ENCODE measurements at places on chromosomes 1 and 21. TPM values are rescaled to one million over a fixed set of nuclear protein-coding genes. Genes with fewer than 3 reads are reported as not detected.

Gene HES3
- not detected for total RNA-seq

Gene RGS1
- total RNA-seq = not detected

Gene TTC39A
- not detected for total RNA-seq

Gene IL19
- 0.57 TPM for total RNA-seq

Gene EPHB2
- 74.0 TPM for total RNA-seq

Gene IFI44L
- total RNA-seq = not detected

Gene NFASC
- total RNA-seq = 7.3 TPM

Gene CACNA1S
- total RNA-seq = not detected

Gene KCNK2
- 5.0 TPM for total RNA-seq

Gene OR6K3
- not detected for total RNA-seq

Gene WDR64
- not detected for total RNA-seq

Gene APOBEC4
- total RNA-seq = not detected

Gene LCE1C
- not detected for total RNA-seq

Gene LCE1F
- not detected for total RNA-seq

Gene GCSAML
- total RNA-seq = not detected

Gene S100A4
- total RNA-seq = 25.4 TPM

Gene C1orf141
- not detected for total RNA-seq

Gene ELAPOR1
- total RNA-seq = 1.3 TPM

Gene NCAM2
- total RNA-seq = 0.07 TPM

Gene FAM72C
- total RNA-seq = 9.1 TPM

Gene ABCD3
- 32.2 TPM for total RNA-seq

Gene EFNA1
- 3.6 TPM for total RNA-seq

Gene KCNJ15
- total RNA-seq = 7.8 TPM

Gene NBPF10
- total RNA-seq = 1.2 TPM

Gene C4BPA
- not detected for total RNA-seq

Gene MTARC1
- total RNA-seq = not detected

Gene UBXN11
- total RNA-seq = 4.5 TPM

Gene CFAP126
- total RNA-seq = not detected

Gene ATP1A4
- not detected for total RNA-seq

Gene AMY1A
- total RNA-seq = not detected

Gene HAO2
- not detected for total RNA-seq

Gene OTUD7B
- total RNA-seq = 5.7 TPM

Gene DLGAP3
- 0.05 TPM for total RNA-seq

Gene NR5A2
- total RNA-seq = 0.23 TPM

Gene LCE1A
- total RNA-seq = not detected
